Left hindlimb (tissue), 1 donor: ENCODE measurements at places on chromosomes 11 and 22.

GRCh38 chr22:42229455-42230149 lies 40.9 kb downstream of the TCF20 start:
- peak; percentile 47 for DNase-seq

DNA sequence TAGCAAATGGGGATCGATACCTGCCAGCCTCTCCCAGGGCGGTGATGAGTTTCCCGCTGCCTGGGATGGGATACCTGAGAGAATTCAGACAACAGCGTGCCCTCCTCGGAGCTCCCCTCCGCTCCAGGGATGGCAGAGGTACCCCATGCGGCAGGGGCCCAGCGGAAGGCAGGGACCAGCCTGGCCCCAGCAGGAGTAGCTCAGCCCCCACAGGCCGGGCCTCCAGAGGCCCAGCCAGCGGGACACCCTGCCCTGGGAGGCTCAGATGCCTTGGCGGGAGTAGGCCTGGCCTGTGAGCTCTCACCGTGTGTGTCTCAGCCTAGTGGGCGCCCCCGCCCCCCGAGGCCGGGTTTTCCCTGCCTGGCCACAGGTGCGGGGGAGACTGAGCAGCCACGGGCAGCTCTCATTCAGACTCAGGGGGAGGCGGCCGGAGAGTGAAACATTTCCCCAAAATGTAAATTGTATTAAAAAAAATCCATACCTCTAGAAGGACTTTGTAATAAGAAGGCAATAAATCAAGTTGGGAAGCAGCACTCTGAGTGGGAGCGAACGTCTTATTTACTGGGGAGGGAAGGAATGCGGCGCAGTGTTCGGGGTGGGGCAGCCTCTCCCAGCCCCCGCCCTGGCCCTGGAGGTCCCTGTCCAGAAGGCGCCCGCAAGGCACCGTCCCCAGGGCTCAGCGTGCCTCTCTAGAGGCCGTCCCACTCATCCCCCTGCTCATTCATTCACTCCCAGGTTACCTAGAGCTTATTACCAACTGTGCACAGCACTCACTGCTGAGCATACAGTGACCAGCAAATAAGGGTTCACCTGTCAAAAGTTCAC lies 888.0 kb downstream of the BRD1 start:
- no peak for DNase-seq

- no peak for DNase-seq
Measured at GRCh38 chr22:45638197-45638596, 33.4 kb upstream of the ATXN10 start.

GRCh38 chr22:27930331-27931060 lies 11.4 kb upstream of the PITPNB start:
- DNase-seq: no peak

GRCh38 chr22:38513063-38513462 lies 7.0 kb upstream of the DDX17 start:
- no peak for DNase-seq
